Endothelial cell of umbilical vein (primary cell): ENCODE measurements at places on chromosomes 12 and 14. TPM values are rescaled to one million over a fixed set of nuclear protein-coding genes. Genes with fewer than 3 reads are reported as not detected.

DNA sequence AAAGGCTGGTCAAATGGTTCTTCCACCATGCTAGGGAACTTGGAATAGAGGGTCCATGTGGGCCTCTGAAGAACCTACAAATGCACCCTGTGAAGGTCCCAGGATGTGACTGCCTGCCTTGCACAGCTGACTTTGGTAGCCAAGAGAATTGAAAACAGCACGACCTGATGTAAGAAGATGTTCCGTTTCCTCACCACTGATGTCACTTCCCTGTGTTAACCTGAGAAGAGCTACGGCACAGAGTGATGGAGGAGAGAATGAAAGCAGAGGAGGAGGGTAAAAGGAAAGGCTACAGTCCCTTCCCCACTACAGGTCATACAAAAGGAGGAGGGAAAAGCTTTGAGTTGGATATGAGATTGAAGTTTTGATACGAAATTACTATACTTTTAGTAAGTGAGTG, 328.8 kb downstream of the RGS6 start:
- no peak for DNase-seq

DNA sequence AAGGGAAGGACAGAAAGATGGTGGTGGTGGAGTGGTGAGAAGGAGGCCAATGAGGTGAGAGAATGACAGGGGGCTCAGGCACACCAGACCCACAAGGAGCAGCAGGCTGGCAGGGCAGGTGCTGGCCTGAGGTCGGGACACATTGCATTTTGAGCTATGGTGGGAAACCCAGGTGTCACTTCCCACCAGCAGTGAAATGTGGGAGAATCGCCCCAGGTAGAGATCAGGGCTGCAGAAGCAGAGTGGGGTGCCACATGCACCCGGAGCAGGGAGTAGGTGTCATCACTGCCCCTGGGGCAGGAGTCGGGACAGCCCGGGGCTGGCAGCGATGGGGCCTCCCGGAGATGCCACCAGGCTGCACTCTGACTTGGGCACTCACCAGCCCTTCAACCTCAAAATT, 315.8 kb downstream of the BCL11B start:
- DNase-seq = no peak

DNA sequence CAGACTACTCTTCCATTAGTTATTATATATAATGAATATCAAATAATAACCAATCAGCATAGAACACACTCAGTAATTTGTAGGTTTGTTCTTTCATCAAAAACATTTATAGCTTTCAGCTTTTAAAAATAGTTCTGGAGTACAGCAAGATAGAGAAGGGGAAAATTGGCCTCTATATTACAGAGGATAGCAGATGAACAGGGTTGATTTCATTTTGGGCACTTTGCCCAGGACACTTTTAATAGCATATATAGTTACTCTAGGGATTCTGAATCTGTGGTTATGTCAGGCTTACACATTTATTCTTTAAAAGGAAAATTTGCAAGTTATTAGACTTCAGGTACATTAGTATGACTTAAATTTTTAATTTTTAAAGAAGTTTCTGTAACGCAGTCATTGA, 52.6 kb downstream of the IFT81 start:
- DNase-seq = no peak

- no peak for DNase-seq
Observed at GRCh38 chr14:91078095-91078737, 17.8 kb upstream of the RPS6KA5 start.

DNA sequence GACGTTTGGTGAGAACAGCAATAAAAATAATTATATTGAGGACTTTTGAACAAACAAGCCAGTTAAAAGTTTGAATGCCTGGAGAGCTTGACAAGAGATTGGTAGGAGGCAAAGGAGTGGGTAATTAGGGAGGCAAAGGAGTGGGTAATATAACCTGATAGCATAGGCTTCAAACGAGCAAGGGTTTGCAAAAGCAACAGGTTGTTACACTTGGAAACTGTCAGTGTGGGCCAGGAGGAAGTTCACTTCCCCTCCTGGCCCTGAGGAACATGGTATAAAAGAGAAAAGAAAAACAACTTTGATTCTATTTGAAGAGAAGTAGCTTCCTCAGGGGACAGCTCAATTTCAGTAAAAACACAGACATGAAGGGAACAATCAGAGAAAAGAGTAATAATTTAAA, 121.7 kb downstream of the CCER1 start:
- peak; percentile 28 for DNase-seq

- DNase-seq = no peak
Observed at GRCh38 chr12:44689587-44689986, 186.5 kb downstream of the NELL2 start.

DNA sequence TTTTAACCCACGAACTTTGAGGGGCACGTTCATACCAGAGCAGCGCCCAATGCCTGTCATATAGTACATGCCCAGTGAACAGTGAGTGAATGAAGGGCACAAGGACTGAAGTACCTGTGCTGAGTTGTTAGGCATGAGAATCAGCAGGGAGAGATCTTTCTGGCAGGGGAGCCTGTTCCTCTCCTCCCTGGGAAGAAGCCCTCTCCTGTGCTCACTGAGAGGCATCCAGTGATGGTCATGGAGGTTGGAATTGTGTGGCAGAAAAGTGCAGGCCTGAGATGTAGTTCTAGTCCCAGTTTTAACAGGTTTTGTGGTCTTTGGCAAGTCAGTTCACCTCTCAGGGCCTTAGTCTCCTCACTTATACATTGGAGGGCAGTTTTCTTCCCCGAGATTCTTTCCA, 20.6 kb downstream of the TEAD4 start:
- no peak for DNase-seq

DNA sequence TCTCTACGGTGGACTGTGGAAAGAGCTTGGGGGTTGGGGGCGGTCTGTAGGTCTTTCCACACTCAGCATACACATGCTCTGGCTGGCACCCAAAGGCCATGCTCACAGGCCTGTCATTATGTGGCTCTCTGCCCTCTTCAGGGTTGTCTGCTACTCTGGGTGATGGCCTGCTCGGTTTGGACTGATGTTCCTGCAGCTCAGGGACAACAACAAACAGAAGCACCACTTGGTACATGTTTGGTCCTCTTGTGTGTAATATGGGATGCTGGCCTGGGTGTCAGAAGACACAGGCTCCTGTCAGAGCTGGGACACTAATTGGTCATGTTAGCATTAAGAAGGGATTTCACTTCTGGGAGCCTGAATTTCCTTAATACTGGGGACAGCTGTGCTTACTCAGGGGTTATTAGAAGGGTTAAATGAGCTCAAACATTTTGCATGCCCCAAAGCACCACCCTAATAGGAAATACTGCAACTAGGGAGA, 32.7 kb upstream of the SELPLG start:
- no peak for DNase-seq

DNA sequence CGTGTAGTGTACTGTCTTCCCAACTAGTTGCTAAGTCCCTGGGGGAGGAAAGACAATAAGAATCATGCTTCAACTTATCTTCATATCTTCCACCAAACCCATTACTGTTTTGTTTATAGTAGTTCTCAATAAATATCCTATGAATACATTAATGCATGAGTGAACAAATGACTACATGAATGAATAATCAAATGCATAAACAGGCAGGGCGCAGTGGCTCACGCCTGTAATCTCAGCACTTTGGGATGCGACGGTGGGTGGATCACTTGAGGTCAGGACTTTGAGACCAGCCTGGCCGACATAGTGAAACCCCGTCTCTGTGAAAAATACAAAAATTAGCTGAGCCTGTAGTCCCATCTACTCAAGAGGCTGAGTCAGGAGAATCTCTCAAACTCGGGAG, 32.1 kb upstream of the NR2C1 start:
- DNase-seq = no peak

DNA sequence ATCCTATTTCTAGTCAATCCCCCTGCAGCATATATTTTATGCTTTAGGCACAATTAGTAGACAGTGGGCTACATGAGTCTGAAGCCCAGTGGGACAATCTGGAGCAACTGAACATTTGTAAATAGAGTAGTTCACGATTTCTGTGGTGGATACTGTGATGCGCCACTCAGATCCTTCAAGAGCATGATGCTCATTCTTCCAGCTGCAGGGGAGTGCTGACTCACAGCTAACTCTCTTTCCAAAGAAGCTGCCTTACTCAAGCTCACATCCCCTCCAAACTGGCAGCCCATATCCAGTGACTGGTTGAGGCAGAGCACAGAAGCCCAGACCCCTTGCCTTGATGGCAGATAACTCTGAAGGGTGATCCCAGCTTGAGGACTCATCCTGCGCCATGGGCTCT, 224.2 kb upstream of the EEA1 start:
- DNase-seq = no peak

DNA sequence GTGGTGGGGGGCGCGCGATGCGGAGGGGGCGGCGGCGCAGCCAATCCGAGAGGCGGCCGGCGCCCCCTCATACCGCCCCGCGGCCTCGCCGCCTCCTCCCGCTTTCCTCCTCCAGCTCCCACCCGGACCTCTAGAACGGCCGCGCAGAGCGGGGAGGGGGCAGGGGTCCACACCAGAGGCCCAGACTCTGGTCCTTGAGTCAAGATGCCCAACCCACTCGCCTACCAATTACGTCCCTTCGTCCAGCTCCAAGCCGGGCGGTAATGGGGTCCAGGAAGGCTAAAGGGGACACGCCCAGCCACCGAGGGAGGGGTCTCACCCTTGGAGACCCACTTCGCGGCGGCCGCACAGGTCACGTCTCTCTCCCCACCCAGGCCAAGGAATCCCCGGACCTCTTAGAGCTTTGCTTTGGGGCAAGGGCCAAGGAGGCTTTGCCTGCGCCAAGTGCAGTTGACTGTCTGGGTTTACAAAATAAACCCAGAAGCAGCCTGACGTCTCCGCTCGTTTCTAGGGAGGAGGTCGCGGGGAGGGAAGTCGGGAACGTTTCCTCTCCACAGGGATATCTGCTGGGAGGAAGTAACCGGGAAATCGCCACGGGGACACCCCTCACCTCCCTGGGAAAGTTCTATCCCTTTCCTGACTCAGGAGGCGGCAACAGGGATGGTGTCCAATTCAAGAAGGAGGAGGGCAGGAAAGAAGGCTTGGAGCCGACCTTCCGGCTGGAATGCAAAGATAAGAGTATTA, 394 bp upstream of the AMIGO2 start:
- DNase-seq = peak; percentile 91

GRCh38 chr12:98328467-98328866, 186.9 kb upstream of the TMPO start:
- DNase-seq = no peak

- DNase-seq = peak; percentile 95
Observed at GRCh38 chr12:124906606-124907261, 7.7 kb downstream of the UBC start.

DNA sequence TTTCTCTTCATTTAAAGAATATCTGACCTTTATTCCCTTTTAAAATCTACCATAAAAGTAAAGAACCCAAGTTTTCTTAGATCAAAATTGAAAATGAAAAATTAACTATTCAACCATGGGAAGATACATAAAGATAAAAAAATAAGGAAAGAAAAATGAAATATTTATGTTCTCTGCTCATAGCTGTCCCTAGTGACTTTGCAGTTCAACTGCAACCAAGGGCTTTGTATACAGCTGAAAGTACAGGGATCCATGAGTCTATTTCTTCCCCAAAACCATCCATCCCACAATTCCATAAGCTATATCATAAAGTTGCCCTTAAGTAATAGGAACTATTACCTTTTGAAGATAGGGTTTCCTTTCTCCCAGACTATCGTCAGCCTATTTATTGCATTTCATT, 113.1 kb downstream of the ITPR2 start:
- DNase-seq = no peak

- DNase-seq = peak; percentile 44
Observed at GRCh38 chr14:103385929-103386712, 906 bp downstream of the MARK3 start.

DNA sequence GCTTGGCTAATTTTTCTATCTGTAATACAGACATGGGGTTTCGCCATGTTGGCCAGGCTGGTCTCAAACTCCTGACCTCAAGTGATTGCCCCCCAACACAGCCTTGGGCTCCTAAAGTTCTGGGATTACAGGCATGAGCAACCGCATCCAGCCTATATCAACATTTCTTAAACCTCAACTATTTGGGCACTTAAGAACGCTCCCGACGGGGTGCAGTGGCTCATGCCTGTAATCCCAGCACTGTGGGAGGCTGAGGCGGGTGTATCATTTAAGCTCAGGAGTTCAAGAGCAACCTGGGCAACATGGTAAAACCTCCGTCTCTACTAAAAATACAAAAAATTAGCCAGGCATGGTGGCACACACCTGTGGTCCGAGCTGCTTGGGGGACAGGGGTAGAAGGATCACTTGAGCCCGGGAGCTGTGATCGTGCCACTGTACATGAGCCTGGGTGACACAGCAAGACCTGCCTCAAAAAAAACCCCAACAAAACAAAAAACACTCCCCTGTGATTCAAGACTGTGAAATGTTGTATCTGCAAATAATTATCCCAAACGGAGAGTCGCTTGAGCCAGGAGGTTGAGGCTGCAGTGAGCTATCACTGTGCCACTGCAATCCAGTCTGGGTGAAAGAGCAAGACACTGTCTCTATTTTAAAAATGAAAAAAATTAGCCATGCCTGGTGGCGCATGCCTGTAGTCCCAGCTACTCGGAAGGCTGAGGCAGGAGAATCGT, 21.5 kb downstream of the PPTC7 start:
- DNase-seq = no peak

DNA sequence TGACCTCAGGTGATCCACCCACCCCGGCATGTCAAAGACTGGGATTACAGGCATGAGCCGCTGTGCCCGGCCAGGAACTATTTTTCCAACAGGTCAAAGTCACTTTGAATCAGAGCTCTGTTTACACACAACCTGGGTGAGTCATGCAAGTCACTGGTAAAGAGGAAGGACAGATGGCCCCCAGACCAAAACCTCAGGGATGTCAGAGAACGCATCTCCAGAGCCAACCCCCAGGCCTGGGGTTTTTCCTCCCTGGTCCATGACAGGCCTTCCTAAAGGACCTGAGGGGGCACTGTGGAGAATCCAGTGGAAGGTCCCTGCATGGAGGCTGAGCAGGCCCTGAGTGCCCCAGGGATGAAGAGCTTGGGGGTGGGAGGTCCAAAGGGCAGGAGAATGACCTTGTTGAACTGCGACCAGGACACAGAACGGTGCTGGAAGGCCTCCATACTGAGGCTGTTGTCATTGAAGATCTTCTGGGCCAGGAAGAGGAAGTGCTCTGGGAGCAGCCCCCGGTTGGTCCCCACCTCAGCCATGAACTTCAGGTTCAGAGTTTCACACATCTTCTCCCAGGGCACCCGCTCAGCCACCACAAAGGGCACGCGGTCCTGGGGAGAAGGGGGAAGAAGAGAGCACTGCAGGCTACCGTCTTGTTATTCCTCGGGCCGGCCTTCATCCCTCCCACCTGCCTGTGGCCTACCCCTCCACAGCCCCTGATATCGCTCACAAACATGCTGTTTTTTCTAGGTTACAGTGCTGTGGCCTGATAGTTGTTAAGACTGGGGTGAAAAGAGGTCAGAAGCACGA, 9.1 kb downstream of the STAT6 start:
- DNase-seq = no peak

- no peak for DNase-seq
Observed at GRCh38 chr12:26431211-26431610, 235.8 kb downstream of the SSPN start.

GRCh38 chr14:71753126-71753830, 179.0 kb upstream of the RGS6 start:
- DNase-seq = peak; percentile 89

Gene P2RX2
- not detected in 2 replicates for polyA plus RNA-seq

Gene ADIPOR2
- 20.7 and 22.5 TPM in 2 replicates for polyA plus RNA-seq

Gene CLEC1B
- not detected in 2 replicates for polyA plus RNA-seq

Gene KLRC2
- polyA plus RNA-seq = not detected in 2 replicates

Gene GPR65
- 0.03 TPM in 1 of 2 replicates, not detected in the other for polyA plus RNA-seq

Gene IAPP
- not detected in 2 replicates for polyA plus RNA-seq
